ENCODE measurements at places on chromosomes 2 and 18.

DNA sequence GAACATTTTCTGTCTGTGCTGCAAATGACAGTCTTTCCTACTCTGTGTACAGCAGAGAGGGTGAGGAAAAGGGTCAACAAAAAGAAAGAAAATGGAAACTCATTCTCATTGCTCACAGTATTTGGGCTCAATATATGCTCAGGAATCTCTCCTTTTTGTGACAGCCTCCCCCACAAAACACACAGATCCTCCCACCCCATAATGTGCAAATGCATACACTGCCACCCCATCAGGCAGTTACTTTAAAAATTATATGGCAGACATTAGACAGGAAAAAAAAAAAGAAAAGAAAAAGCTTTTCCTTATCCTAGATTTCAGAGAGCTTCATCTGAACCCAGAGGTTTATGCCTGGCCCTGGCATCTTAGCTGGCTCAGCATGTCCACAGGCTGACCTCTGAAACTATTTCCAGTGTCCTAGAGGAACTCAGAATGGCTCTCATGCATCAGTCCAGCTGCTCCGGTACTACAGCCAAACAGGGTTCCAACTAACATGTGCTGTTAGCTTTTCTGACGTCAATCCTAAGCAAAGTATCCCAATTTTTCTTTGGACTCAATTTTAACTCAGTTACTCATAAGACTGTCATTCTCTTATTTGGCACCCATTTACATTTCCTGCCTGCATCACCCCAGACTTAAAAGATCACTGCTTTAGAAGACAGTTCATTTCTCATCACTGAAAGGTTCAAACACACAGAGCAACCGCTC is 105.9 kb downstream of the RBMS1 start:
- DNase-seq = no peak

DNA sequence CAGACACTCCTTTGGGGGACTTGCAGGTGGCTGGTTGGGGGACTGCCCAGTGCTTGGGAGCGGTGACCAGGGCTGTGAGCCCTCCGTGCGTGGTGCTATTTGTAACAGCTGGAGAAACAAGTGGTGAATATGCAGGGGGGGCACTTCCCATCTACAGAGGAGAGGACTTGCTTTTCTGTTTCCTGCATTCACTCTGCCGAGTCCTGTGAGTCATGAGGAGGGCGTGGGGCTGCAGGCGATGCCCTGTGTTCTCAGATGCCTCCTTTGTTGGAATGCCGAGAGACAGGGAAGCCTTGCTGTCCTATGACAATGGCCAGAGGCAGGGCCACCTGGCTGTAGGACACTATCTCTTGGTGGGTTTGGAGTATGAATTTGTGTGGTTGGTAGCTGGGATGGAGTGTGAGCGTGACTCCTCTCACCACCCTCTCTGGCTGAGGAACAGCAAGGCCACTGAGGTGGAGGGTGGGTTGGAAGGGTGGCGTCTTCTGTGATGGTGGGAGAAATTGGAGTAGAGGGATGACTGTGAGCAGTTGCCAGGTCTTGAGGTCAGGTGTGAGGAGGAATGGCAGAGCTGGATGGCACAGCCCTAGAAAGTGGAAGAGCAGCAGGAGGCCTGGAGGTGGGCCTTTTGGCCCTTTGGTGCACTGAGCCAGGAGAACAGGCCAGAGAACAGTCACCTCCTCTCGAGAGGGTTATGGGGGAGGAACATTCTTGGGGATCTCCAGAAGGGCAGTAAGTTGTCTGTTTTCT is 24.3 kb downstream of the FHOD3 start:
- DNase-seq = no peak

GRCh38 chr18:70663141-70663540 is 374.3 kb downstream of the SOCS6 start:
- no peak for DNase-seq

DNA sequence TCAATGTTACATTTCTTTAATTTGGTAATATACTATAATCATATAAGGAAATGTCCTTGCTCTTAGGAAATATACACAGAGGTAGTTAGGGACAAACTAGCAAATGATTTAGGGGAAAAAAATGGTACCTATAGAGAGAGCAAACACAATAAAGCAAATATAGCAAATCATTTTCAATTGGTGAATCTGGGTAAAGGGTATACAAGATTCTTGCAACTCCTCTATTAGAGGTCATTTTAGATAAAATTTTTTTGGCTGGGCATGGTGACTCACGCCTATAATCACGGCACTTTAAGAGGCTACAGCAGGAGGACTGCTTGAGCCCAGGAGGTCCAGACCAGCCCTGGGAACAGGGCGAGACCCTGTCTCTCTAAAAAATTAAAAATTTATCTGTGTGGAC is 44.4 kb downstream of the STRN start:
- DNase-seq = no peak

All from stimulated activated CD8-positive, alpha-beta memory T cell treated with anti-CD3 and anti-CD28 coated beads, Interleukin-4, amount 100 ng/mL, for 4 hours (primary cell).